ENCODE measurements at places on chromosomes 4 and X.

- no peak for DNase-seq
Observed at GRCh38 chr4:149823769-149824221, 8.2 kb upstream of the IQCM start.

DNA sequence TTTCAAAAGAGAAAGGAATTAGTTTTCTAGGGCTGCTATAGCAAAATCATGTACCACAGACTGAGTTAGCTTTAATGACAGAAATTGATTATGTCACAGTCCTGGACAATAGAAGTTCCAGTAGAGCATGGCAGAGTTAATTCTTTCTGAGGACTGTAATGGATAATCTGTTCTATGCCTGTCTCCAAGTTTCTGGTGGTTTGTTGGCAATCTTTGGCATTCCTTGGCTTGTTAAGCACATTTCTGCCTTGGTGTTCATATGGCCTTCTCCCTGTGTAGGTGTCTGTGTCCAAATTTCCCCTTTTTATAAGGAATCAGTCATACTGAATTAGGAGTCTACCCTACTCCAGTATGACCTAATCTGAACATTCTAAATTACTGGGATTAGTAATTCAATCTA, 336.1 kb upstream of the PABPC4L start:
- no peak for DNase-seq

DNA sequence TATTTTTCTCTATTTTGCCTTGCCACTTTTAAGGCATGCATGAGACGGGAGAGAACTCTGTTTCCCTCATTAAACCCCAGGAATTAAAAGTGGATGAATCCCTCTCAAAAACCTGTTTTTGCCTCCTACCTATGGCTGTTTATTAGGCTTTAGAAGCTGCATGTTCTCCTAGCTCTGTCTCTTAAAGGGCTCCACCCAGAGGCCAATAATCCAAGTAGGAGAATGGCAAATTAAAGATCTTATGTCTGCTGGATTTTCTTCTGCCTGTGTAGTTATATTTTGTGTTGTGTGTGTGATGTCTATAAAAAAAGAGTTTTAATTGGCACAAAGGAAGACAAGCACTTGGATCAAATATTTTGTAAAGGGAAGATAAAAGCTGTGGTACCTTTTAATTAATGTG, 32.4 kb downstream of the MAGEC1 start:
- no peak for DNase-seq

DNA sequence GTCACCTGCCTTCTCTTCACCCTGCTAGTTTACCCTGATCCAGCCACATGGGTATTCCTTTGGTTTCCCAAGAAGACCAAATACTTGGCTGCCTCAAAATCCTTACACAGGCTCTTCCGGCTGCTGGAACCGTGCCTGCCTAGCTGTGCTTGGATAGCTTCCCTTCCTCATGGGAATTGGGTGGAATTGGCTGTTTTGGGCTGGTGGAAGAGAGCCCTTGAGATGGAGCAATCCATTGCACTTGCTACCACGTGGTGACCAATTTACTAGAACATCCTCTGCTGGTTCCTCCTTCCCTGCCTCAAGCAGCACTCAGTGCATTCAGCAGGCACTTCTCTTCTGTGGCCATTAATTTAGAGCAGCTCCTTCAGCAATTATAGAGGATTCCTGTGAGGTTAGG, 119.3 kb upstream of the AP1S2 start:
- DNase-seq: no peak

GRCh38 chrX:155235891-155236290, 19.6 kb downstream of the VBP1 start:
- DNase-seq: no peak

- DNase-seq: no peak
Observed at GRCh38 chr4:178937130-178937529, 1494.9 kb upstream of the AGA start.

GRCh38 chrX:53316111-53316859, 34.9 kb upstream of the IQSEC2 start:
- no peak for DNase-seq

DNA sequence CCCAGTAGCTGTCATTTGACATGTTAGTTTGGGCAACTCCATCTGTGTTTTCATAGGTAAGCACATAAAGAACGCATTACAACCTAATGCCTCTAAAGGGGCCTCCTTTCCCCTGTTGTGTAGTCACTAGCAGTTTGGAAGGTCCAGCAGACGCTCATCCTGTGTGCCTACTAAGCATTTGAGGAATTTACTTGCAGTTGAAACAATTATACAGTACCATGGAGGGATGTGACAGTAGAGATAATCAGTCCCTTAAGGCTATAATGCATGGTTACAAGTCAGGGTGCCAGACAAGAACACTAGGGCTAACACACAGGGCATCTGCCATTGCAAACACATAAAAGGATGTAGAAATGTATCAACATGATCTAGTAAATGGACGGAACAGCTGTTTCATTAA, 138.3 kb downstream of the PCDH10 start:
- no peak for DNase-seq

- no peak for DNase-seq
Observed at GRCh38 chrX:12494400-12495138, 296.6 kb upstream of the PRPS2 start.

Data from activated T-helper 1 cell treated with anti-CD3 and anti-CD28 coated beads, Interleukin-2, amount 50 U/mL, for 16 hours (primary cell).